Neural crest cell (in vitro differentiated cells): ENCODE measurements at places on chromosomes 16 and 17. TPM values are rescaled to one million over a fixed set of nuclear protein-coding genes. Genes with fewer than 3 reads are reported as not detected.

GRAPL gene
- 1.2 and 1.8 TPM in 2 replicates for total RNA-seq

MYL11 gene
- not detected in 2 replicates for total RNA-seq

- DNase-seq, result no peak
These were observed 10.9 kb downstream of the RAB40C start for GRCh38 chr16:600781-601180.

GJC1 gene
- 143 and 145 TPM in 2 replicates for total RNA-seq

DNA sequence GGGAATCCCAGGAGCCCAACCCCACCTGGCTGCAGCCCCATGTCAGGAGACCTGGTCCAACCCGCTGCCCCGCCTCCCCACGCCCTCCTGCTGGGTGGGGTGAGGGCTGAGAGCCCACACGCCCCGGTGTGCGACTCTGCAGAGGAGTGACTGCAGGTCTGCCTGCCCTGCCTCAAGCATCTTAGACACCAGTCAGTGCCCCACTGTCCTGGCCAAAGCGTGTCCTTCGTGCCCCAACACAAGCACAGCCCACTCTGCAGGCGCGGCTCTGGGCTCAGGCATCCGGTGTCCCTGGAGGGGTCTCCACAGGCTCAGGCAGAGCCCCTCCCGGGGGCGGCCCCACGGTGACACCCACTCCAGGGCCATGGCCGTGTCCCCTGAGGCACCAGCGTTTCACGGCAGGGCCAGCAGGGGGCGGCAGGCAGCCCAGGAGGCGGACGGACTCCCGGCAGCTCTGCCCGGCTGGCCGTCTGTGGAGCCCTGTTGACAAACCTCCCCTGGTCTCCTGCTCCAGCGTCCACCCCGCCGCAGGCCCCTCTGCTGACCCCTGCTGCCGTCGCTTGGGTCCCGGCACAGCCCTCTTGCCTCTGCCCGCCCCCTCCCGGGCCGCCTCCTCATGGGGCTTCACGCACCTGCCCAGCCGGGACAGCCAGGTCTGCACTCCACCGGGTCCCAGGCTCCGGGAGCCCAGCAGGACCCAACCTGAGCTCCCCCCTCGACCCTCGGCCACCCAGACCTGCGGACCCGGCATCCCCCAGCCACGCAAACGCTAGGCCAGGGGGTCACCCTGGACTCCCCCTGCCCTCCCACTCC is 8.6 kb upstream of the UBE2I start:
- peak; percentile 85 for DNase-seq

DNA sequence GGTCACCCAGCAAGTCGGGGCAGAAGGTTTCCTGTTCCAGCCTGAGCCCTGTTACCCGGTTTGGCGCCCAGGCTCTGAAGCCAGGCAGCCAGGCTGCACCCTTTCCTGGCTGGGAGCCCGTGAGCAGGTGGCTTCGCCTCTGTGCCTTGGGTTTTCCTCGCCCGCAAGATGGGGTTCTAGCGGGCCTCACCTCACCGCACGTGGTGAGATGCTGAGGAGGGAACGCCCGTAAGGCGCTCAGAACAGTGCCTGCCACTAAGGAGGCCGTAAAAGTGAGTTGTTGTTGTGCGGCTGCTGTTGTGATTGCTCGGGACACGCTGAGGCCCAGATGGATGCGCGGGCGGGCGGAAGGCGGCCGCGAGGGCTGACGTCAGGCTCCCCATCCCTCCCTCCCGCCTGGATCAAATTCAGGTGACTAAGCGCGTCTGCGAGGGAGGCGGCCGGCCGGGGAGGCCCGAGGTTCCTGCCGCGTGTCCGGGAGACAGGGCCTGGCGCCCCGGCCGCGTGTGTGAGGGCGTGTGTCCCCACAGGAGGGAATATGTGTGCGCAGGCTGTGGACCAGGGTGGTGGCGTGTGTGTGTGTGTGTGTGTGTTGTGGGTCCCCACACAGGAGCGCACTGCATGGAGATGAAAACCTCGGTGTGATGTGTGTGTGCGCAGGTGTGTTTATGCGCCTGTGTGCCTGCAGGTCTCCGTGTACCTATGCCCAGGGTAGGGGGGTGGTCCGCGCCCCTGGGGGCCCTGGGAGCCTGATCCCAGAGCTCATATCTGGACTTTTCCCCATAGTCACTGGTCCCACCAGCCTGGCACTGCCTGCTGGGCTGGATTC is 4.3 kb downstream of the CAMKK1 start:
- no peak for DNase-seq

CALB2 gene
- total RNA-seq, result not detected in 2 replicates

DNA sequence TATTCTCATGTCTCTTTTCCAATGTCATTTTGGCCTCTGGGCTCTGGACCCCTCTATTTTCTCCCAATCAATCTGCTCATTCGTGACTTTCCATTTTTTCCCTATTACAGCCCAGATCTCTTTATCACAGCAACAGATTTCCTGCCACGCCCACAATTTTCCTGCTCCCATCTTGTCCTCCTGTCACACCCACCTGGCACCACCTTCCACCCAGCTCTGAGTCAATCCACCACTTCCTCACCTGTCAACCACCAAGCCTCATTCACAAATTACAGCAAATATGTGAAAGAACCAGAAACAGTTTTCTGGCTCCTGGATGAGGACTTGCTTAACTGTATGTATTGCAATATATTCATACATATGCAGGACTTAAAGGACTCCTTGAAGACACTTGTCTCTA is 311.3 kb downstream of the GRIN2A start:
- DNase-seq, result no peak

FNDC8 gene
- not detected in 2 replicates for total RNA-seq

DNA sequence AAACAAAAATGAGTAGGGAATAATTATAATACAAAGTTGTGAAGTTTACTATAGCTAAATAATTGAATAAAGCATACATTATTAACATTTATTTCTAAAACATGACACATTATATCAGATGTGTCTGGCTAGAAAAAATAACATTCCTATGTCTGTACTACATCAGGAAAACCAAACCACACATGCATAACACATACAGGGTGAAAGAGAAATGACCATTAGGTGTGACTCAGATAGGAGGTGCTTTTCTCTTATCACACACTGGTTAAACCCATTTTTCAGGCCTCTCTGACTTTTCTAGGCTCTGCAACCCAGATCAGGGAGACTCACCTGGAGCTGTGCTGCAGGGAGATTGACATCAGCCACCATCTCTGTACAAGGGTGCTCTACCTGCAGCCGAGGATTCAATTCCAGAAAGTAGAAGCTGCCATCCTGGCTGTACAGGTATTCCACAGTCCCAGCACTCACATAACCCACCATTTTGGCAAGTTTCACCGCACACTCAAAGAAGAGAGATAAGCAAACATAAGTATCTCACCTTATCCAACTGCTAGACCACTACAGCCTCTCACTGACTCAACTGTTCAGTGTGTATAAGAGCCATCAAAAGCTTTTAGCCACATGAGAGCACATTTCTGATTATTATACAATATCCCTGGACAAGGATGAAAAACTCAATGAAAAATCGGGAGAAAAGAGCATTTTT is 116.6 kb upstream of the C17orf78 start:
- DNase-seq, result no peak

WFDC1 gene
- 0.14 and 0.30 TPM in 2 replicates for total RNA-seq

DNA sequence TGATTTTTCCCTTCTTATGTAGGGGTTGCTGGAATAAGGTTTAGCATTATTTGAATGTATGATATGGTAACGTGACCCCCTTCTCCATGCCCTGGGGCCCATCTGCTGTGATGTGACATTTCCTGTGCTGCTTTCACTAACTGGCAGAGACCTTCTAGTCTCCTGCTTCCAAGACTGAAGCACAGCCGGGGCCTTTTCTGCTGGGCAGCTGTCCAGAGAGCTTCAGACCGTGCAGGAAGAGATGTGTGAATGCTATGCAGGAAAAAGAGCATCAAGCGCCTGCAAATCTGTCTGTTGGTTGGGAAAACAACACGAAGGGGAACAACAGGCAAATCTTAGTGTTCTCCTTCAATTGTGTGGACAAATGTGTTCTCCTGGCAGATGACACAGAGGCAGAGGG is 128.5 kb downstream of the SPACA3 start:
- DNase-seq, result no peak

- no peak for DNase-seq
These were observed 40.7 kb upstream of the CBFA2T3 start for GRCh38 chr16:89017543-89018281.

DNA sequence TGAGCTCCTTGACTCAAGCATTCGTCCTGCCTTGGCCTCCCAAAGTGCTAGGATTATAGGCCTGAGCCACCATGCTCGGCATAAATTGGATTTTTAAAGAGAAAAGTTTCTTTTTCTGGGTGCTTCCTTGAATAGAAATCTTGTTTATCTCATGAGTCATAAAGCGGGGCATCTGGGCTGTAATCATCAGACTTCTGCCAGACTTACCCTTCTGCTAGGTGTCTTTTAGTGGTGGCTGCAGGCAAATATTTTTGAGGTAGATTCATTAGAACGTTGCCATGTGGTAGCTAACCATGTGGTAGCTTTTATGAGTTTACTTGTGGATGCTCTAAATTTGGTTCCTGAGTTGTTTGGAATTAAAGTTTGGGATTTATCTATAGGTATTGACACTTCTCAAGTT is 13.4 kb downstream of the PGS1 start:
- no peak for DNase-seq

GRCh38 chr16:78522327-78522726 is 422.9 kb downstream of the WWOX start:
- DNase-seq, result no peak

NOG gene
- 0.50 and 0.65 TPM in 2 replicates for total RNA-seq

LYRM9 gene
- 4.3 and 6.5 TPM in 2 replicates for total RNA-seq

PITPNC1 gene
- total RNA-seq, result 21.5 and 21.9 TPM in 2 replicates

PDE6G gene
- 0.45 and 0.79 TPM in 2 replicates for total RNA-seq

GRCh38 chr16:27599606-27600005 is 49.7 kb downstream of the KATNIP start:
- DNase-seq, result no peak

GRCh38 chr17:17890773-17891759 is 54.3 kb upstream of the SREBF1 start:
- DNase-seq, result peak; percentile 23

- DNase-seq, result no peak
These were observed 172.5 kb downstream of the ZFHX3 start for GRCh38 chr16:72875291-72876031.

GUCY2D gene
- total RNA-seq, result not detected in 2 replicates

DNA sequence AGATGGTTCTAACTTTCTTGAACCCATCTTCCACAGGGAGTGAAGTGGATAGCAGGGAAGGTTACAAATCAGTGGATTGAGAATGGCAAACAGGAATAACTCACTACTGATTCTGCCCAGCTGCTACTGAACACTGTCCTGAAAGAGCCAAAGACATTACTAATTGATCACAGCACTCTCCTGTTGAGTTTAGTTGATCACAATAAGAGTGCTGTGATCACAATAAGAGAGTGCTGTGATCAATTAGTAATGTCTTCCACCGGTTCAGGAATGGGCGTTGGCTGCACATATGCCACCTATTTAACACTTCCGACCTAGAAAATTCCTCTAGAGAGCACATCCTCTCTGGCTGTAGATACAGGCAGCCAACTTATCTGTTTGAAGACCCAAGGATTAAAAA is 11.4 kb downstream of the CFAP97D1 start:
- DNase-seq, result no peak

DNA sequence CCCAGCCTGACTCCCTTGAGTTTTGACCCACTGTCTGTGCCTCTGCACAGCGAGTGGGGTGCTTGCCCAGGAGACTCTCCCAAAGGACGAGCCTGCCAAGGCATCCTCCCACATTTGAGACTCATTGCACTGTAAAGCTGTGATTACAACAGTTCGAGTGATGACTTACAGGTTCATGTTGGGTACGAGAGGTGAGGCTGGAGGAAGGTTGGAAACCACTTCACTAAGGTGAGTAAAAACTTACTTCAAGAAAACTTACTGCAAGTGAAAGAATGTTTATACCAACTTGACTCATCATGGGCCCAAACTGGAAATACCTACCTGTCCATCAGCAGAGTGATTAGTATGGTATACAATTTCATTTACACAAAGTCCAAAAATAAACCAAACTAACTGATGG is 360.1 kb upstream of the CDH11 start:
- DNase-seq, result no peak

- DNase-seq, result no peak
These were observed 5.5 kb upstream of the SMG1 start for GRCh38 chr16:18931756-18932155.

DNA sequence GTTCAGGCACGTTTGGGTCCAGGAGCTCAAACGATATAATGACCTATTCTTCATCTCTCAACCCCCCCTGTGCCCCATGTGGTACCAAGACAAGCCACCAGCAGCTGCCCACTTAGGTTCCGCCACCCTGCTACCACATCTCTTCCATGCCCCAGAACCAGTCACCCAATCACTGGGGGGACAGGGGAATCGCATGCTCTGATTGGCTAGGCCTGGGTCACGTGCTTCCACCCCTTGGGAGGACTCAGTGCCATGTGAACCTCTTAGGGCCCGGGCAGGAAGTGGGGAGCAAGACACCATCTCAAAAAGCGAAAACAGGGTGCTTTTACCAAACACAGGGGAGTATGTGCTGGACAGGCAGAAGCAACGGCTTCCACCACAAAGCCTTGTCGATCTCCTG is 91.3 kb downstream of the KATNIP start:
- DNase-seq, result no peak

LMF1 gene
- 16.0 and 19.4 TPM in 2 replicates for total RNA-seq

MMP2 gene
- total RNA-seq, result 138 and 153 TPM in 2 replicates

- no peak for DNase-seq
These were observed 38.3 kb upstream of the MAP3K14 start for GRCh38 chr17:45355087-45355486.

DNA sequence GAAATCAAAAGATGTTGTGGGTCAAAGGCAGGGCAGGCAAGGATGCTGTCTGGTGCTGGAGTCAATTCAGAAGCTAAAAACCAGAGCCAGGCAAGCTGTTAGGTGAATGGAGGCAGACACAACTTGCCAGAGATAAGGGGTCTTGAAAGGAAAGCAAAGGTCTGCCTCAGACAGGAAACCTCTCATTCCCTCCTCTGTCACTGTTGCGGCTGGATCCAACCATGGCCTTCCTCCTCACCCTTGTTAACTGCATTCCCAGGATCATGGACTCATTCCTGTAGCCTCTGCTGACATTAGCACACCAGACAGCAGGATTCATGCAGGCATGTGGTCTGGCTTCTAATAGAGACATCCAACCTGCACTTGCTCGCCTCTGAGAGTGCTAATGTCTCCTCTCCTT is 186.7 kb upstream of the HS3ST3A1 start:
- no peak for DNase-seq

PYY gene
- total RNA-seq, result not detected in 2 replicates

- DNase-seq, result no peak
These were observed 2.4 kb downstream of the RTN4RL1 start for GRCh38 chr17:2022647-2023240.

GRCh38 chr16:28301154-28301553 is 8.8 kb downstream of the SBK1 start:
- no peak for DNase-seq
